Renal cortex interstitium (tissue), 15 donors: ENCODE measurements at places on chromosomes 2 and 18. TPM values are rescaled to one million over a fixed set of nuclear protein-coding genes. Genes with fewer than 3 reads are reported as not detected.

GRCh38 chr2:144695657-144696056 is 175.7 kb upstream of the ZEB2 start:
- DNase-seq = no peak

- DNase-seq = peak; percentile 54
Measured at GRCh38 chr2:152421521-152422370, 86.8 kb downstream of the FMNL2 start.

DNA sequence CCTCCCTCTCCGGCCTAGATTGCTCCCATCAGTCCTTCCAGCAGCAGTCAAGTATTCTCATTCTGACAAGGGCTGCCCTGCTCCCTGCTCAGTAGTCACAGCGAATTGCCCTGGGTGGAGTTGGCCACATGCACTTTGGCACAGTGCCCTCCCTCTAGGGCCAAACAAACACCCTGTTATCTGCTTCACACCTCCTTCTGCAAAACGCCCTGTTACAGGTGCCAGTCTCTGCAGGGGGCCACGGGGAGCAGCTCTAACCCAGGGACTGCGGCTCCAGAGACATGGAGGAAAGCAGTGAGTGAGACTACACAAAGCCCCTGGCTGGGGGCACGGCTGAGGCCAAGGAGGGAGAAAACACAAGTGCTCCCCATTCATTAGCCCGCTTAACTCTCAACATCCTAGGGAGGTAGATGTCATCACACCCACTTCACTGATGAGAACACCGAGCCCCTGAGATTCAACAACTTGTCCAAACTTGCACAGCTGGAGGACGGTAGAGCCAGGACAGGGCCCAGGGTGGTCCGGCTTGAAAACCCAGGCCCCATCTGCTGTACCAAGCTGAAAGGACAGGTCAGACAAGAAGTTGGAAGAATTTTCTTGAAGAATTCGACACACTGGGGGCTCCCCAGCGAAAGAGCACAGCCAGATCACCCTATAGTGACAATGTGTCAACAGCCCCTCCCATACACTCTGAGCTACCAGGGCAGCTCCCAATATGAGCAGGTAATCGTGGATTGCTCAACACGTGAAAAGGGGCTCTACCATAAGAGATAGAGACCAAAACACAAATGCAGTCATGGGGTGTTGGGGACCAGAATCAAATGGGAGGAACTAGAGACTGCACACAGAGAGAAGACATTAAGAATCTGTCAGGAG is 8.7 kb upstream of the TFCP2L1 start:
- no peak for DNase-seq

FEZ2 gene
- 90.9 TPM for polyA plus RNA-seq

SALL3 gene
- 8.8 TPM for polyA plus RNA-seq
